ENCODE measurements at places on chromosomes 11 and 22.

GRCh38 chr11:86803136-86804045 is 3.0 kb downstream of the PRSS23 start:
- DNase-seq, result no peak

DNA sequence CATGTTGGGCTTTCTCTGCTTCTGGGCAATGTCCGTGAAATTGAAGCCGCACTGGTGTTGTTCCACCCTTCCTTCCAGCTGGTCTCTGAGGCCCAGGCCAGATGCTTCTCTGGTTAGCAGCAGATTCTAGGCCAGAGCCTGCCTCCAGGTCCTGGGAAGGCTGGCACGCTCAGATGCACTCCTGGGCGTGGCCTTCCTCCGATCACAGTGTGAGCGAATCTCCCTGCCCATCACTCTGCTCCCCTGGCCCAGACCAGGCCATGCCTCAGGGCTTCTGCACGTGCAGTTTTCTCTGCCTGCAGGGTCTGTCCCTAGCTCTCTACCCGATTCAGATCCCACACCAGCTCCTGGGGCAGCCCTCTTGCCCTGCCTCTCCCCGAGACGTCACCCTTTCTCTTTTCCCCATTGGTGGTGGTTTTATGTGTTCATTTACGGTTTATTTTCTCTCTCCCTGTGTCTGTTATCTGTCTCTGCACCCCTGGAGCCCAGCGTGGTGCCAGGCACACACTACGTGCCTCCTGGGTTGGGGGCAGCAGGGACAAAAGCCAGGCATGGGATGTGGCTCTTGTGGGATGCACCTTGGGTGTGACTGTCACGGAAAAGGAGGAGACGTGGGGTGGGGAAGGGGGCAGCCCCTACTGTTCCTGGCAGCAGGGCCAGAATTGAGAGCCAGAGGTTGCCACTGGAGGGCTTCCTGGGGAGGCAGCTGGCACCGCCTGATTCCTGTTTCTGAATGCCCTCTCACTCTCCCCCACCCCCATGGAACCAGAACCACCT is 66.0 kb downstream of the KCNQ1 start:
- no peak for DNase-seq

- peak; percentile 70 for DNase-seq
These were observed 30.0 kb upstream of the RAB39A start for GRCh38 chr11:107898270-107898669.

DNA sequence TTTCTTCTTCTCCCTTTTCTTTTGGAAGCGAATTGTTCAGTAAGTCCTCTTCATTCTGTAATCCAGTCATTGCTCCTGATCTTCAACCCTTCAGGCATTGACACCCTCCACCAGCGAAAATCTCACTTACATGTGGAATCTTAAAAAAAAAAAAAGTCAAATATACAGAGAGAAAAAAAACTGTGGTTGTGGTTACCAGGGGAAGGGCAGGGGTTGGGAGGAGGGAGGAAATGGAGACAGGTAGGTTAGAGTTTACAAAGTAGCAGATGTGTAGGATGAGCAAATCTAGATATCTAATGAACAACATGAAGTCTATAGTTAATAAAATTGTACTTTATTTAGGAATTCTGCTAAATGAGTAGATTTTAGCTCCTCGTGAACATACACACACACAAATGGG is 17.7 kb upstream of the TMEM123 start:
- DNase-seq, result no peak

DNA sequence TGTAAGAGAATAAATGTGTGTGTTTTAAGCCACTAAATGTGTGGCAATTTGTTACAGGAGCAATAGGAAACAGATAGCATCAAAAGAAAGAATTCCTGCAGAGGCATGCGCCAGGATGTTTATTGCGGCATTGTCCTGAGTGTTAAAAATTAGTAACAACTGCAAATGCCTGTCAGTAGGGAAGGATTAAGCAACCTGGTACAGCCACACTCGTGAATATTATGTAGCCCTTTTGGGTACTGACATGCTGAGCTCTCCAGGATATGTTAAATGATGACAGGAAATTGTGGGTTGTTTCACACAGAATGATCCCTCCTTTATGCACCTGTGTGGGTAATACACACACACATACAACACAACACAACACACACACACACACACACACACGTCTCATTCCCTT is 69.7 kb upstream of the MYOD1 start:
- DNase-seq, result no peak

DNA sequence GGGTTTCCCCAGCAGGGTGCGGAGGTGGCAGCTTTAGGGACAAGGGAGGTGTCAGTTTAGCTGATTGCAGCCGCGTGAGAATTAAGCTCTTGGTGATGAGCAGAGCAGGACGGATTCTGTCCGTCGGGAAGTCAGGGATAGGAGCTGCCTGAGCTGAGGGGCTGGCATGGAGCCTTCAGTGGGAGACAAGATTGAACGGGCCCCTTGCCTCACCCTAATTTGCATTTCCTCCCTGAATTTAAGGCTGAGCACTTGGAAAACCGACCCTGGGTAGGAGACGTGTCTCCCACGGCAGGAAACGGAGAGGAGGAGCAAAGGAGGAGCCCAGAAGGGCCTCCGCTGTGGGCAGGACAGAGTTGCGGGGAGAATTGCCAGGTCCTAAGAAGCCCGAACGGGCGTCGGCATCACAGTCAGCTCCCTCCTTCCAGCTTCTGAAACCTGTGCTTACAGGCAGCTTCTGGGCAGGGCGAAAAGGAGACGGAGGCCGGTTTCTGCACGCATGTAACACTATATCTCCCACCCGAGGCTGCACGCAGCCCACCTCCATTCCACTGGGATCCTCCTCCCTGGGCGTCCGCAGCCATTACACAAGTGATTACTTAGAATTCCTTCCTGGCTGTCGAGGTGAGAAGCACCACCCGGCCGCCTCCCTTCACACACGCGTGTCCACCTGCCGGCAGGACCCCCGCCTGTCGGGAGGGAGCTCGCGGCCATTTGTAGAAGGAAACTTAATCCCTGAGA is 345.8 kb downstream of the BRD1 start:
- DNase-seq, result no peak

- DNase-seq, result peak; percentile 67
These were observed 34.5 kb upstream of the ETS1 start for GRCh38 chr11:128621601-128622501.

DNA sequence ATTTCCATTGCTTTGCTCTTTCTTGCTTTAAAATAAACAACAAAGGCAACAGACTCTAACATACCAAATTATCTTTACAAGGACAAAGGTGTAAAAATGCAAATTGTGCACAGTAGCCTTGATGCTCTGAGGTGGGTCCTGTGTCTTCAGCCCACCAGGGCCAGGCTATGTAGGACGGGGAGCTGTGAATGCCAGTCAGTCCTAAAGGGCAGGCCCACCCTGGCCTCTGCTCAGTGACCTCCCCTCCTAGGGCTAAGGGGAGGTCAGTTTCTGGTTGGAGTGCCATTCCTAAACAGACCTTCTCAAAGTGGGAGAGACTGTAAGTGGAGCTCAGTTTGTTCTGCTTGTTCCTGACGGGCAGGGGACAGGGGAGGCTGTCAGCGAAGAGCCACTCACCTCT is 78.0 kb upstream of the SUSD2 start:
- DNase-seq, result no peak

DNA sequence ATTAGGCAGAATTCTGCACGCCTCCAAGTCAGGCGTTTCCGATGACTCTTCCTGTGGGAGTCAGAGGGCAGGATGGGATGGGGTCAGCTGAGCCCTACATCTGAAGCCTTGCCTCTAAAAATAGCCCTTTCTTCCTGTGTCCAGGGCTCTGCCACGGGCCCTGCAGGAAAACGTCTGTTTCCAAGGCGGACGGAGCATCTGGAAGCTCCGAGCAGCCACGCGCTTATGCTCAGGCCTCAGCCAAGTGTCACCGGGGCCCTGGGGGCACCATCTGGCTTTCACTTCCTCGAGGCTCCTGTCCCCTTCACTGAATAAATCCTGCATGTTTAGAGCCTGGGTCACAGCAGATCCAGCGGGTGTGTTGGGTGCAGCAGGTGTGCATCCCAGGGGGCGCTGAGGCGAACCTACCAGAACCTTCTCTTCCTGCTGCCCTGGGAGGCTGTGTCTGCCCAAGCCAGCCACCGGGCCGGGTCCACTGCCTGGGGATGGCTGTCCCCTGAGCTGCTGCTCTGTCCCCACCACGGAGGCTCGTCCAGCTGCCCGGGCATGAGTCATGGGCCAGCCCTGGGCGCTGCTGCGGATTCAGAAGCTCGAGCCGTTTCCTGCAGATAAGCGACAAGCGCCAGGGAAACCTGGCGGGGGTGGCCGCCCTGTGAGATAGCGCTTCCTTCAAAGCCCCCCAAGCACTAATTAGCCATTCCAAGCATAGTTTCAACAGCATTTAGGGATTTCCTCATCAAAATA is 32.0 kb upstream of the LINC01488 start:
- DNase-seq, result no peak

GRCh38 chr11:59262177-59262818 is 49.6 kb upstream of the MPEG1 start:
- no peak for DNase-seq

DNA sequence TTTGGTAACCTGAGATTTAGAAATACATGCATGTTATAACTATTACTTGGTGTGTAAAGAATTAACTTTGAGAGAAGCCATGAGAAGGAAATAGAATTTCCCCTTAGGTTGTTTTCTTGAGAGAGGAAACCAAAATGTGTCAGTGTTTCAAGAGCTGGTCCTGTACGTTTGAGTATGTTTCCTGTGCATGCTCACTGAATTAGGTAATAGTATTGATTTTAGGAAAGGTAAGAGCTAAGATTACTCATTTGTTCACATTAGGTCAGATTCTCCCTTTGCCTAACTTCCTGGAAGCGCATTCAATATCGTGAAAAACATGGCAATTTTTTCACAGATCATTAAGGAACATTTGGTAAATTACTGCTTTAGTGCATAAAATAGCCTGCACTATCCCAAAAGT is 49.3 kb upstream of the RDX start:
- DNase-seq, result peak; percentile 41

- no peak for DNase-seq
These were observed 63.1 kb downstream of the PRSS23 start for GRCh38 chr11:86863476-86863875.

DNA sequence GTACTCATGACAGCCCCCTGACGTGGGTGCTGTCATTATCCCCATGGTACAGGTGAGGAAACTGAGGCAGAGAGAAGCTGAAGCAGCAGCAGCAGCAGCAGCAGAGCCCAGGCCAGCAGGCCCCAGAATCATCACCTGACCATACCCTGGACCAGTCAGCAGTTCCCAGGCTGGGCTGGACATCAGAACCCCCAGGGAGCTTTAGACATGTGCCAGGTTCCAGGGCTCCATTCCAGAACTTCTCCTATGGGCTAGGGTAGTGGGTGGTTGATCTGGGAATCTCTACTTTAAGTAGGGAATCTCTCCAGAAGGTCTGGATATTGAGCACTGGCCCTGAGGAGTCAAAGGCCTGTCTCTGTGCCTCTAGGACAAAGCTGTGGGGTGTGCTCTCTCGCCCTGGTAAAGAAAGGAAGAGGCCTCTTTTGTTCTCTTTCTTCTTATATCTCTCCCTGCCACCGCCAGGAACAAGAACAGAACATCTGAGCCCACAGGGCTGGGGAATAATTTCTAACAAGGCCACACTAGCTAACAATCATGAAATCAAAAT is 26.6 kb downstream of the MAFF start:
- no peak for DNase-seq

Measured in renal cortical epithelial cell (primary cell).